ENCODE measurements at places on chromosomes 2 and 18.

GRCh38 chr2:53843595-53843994 lies 16.2 kb downstream of the GPR75 start:
- no peak for DNase-seq

DNA sequence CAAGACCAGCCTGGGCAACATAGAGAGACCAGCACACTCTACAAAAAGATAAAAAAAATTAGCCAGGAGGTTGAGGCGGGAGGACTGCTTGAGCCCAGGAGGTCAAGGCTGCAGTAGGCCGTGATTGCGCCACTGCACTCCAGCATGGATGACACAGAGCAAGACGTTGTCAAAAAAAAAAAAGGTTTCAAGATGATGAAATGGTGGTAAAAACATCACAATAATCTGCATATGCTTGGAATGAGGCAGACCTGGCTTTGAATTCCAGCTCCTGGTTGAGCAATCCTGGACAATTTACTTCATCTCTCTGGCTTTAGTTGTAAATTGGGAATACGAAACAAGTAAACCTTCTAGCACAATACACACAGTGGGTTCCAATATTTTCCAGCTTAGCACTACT lies 24.1 kb downstream of the USP40 start:
- DNase-seq: peak; percentile 91

DNA sequence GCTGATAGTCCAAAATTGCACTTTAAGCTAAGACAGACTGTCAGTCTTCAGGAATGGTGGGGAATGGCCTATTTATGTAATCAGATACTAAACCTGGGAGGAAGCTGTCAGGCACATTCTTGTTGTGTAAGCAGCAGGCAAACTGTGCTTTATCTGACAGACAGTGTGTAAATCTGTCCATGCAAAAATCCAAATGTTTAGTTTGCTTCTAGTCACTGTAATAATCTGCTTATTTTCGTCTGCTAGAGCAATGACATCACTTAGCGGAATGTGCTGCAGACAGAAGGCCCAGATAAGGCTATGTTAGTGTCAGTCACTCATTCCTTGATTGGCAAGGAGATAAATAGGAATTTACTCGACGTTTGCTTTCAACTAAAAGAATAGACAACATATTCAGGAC lies 263.5 kb downstream of the ZNF407 start:
- no peak for DNase-seq

DNA sequence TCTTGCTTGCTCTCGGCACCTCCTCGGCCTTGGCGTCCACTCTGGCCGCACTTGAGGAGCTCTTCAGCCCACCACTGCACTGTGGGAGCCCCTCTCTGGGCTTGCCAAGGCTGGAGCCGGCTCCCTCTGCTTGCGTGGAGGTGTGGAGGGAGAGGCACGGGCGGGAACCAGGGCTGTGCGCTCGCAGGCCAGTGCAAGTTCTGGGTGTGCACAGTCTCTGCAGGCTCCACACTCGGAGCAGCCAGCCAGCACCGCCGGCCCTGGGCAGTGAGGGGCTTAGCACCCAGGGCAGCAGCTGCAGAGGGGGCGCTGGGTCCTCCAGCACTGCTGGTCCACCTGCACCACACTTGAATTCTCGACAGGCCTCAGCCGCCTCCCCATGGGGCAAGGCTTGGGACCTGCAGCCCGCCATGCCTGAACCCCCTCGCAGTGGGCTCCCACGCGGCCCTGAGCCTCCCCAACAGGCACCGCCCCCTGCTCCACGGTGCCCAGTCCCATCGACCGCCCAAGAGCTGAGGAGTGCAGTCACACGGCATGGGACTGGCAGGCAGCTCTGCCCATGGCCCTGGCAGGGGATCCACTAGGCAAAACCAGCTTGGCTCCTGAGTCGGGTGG lies 411.2 kb upstream of the CHAC2 start:
- DNase-seq: no peak

- no peak for DNase-seq
Measured at GRCh38 chr2:168730344-168730743, 72.1 kb upstream of the NOSTRIN start.

- peak; percentile 73 for DNase-seq
Measured at GRCh38 chr2:140759426-140760156, 1371.2 kb downstream of the LRP1B start.

DNA sequence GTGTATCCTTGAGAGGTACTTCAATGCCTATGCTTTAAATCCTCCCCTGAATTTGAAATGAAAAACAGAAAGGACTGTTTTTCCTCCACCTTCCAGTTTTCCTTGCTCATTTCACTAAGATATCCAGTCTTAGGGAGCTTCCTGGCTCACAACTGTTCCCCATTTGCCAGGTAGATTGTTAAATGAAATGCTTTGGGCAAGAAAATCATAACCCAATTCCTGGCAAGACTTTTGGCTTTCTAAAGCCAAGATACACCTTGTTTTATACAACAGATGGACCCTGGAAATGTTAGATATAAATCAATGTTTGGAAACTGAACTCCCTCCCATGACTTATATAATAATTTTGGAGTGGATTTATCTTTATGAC lies 3.6 kb upstream of the CHMP3 start:
- no peak for DNase-seq

Measured in renal cortical epithelial cell (primary cell).